GM23248 (cell line): ENCODE measurements at places on chromosomes 4 and X. TPM values are rescaled to one million over a fixed set of nuclear protein-coding genes. Genes with fewer than 3 reads are reported as not detected.

DNA sequence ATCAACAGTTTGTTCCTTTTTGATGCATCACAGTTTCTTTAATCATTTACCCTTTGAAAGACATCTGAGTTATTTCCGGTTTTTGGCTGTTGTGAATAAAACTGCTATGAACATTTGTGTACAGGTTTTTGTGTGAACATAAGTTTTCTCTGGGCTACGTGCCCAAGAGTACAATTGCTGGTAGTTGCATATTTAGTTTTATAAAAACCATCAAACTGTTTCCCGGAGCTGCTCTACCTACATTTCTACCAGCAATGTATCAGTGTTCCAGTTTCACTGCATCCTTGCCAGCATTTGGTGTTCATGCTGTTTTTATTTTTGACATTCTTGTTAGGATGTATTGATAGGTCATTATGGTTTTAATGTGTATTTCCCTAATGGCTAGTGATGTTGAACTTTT is 17.3 kb downstream of the KDM6A start:
- DNase-seq = no peak

The DRD5 gene
- total RNA-seq = not detected in 2 replicates

- no peak for DNase-seq
These were observed 36.2 kb upstream of the UGDH start for GRCh38 chr4:39563346-39563847.

The FAM53A gene
- 3.8 and 15.3 TPM in 2 replicates for total RNA-seq

The FATE1 gene
- total RNA-seq = not detected in 2 replicates

The MAPK10 gene
- 0.89 and 1.3 TPM in 2 replicates for total RNA-seq

DNA sequence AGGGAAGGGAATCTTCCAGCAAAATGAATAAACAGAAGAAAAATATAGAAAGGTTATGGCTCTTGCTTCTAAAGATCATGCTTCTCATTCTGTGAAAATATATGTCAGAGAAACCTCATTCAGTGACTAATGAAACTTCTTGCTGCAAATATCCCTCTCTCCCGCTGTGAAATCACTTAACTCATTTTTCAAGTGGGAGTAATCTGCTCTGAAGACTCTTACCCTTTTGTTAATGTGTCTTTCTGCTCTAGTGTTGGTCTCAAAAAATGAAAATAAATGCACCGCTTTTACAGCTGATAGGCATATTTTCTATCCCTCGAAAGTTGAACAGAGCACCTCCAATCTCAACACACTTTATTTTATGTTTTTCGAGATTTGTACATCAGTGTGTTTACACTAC is 252.3 kb downstream of the NLGN4X start:
- no peak for DNase-seq

DNA sequence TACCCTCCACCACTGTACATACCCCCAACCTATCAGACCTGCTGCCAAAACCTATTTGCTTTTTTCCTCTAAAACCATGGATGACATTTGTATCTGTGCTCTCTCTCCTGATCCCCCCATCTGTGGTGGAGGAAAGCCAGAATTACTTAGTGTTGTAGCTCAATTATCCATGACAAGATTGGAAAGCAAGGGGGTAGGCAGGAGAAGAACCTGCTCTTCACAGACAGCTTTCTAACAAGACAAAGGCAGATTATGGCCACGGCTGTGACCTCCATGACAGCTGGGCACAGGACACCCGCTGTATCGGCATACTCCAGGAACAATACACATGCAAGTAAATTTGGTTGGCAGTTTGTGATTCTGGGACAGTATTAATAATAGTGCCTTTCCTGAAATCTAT is 186.7 kb downstream of the ENOX2 start:
- no peak for DNase-seq

DNA sequence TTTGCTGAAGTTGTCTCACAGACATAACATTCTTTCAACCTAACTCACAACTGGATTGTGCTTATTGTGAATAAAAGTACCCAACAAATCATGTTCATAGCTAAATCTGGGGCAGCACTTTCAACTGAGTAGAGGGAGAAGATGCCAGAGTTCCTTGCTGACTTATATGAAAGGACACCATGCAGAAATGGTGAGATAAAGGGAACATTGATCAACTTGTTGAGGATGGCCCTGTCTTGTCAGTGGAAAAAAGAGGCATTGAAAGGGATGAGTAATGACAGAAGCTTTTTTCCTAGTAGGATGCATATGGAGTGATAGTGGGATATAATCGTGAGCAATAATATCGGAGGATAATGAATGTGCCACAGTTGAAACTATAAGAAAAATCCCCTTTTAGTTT is 221.7 kb downstream of the ARHGAP24 start:
- no peak for DNase-seq

GRCh38 chr4:4853371-4853823 is 6.1 kb upstream of the MSX1 start:
- peak; percentile 50 for DNase-seq

DNA sequence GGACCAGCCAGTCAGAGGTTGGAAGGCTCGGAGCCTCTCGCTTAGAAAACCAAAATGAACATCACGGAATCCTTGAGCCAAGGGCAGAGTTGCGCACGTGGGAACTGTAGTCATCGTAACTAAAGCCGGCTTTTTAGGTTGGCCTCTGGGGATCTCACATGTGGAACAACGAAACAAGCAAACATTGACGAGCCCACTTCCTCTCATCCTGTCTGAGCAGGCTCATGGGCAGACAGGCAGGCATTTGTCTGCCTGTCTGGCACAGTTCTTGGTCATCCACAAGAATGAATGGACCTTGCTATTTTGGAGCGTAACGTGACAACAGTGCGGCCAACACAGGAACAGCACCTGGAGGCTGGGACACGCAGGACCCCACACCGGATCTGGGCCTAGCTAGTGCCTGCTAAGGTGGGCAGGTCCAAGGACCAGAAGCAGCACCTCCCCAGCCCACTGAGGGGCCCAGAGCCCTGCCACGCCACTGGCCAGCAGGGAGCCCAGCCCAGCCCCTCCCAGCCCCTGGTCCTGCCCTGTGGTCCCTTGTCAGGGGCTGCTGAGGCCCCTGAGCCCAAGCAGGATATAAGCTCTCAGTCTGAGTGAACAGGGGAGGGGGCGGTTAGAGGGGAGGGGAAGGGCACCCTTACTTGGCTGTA is 9.2 kb upstream of the TREX2 start:
- no peak for DNase-seq

The IL2 gene
- not detected in 2 replicates for total RNA-seq

DNA sequence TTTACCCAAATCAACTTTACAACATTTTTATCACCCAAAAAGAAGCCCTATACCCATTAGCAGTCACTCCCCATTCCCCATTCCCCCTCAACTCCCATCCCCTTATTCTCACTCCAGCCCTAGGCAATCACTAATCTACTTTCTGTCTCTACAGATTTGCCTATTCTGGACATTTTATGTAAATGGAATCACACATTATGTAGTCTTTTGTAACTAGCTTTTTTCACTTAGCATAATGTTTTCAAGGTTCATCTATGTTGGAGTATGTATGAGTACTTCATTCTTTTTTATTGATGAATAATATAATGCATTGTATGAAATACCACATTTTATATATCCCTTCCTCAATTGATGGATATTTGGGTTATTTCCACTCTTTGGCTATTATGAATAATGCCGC is 36.1 kb upstream of the HERC5 start:
- DNase-seq = no peak

GRCh38 chr4:76607266-76607799 is 172.3 kb downstream of the SHROOM3 start:
- peak; percentile 55 for DNase-seq

DNA sequence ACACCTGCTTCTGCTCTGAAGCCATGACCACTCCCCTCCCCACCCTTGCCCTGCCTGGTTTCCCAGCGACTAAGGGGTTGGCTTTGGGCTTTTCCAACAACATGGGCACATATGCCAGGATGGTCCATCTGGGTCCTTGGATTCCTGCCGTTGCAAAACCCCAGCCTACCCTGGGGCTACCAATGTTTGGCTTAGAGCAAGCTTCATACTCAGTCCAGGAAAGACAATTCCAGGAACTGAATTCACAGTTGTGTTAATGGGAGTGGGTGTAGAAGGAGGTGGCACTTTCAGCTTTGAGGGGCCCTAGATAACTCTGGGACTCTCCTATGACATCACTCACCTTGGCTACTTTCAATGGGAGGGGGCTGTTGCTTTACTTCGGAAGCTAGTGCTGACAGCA is 9.0 kb downstream of the FGFBP1 start:
- no peak for DNase-seq

GRCh38 chr4:12697970-12698369 is 786.2 kb downstream of the RAB28 start:
- no peak for DNase-seq

GRCh38 chr4:133152831-133153481 is 3.9 kb downstream of the PCDH10 start:
- DNase-seq = peak; percentile 9

DNA sequence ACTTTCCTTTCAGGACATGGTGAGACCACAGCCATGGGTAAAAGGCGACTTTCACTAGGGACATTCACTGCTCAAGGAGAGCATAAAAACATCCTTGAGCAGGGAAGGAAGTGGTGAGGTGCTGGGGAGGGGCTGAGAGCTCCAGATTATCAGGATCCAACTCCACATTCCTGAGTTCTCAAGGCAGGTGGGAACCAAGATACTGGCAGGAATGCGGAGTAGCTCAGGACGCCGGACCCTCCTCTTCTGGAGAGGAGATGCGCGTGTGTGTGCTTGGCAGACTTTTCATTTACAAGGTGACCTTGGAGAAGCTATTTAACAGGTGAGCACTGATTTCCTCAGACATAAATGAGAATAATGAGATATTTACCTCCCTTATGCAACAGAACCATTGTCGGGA is 41.3 kb upstream of the TXK start:
- DNase-seq = no peak

DNA sequence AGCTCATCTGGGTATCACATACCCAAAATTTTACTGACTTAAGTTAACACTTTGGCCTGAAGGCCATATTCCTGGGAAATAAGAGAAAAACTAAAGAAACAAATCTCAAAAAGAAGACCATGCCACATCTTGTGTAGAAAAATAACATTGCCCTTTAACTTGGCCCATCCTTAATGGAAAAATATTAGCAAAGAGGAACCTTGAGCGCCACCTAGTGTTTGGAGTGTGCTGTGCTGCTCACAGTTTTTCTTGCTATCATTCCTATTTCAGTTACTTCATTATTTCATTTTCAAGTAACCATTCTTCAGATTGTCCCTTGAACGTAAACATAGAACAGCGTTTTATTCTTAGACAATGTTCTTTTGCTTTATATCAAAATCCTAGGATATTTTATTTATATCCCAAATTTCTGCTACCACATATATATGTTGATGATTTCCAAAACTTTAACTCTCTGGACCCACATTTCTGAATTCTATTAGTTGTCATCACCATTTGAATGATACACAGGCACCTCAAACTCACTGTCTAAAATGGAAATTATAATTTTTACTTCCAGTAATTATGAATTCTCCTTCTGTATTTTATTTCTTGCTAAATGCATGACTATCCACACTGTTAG is 999.0 kb upstream of the ADGRL3 start:
- peak; percentile 60 for DNase-seq

DNA sequence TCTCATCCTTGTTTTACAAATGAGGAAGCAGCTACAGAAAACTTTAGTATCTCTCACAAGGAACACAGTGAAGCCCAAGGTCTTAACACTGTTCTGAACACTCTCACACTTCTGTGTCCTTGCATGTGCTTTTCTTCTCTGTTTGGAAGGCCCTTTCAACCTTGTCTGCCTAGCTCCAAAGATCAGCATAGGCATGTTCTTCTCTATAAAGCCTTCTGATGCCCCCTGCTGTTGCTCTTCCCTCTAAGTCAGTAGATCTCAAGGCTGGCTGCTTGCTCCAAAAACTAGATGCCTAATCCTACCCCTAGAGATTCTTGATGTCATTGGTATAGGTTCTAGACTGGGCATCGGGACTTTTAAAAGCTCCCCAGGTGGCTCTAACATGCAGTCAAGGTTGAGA is 5.9 kb downstream of the APOO start:
- DNase-seq = peak; percentile 84

DNA sequence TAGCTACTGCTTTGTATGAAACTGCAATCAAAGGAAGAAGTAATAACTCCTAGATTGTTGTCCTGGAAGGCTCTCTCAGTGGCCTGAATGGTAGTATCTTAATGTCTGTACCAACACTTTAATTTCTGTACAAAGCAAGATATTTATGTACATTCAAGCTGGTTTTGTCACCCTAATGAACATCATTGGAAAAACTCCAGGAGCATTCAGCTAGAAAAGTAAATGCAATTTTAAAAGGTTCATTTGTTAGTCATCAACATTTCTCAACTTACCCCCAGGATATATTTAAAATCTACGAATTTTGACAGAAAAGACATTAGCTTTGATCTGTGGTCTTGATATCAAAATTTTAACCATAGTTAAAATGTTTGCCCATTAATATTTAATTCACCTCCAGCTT is 80.0 kb upstream of the FGF13 start:
- peak; percentile 57 for DNase-seq

The SSX1 gene
- total RNA-seq = not detected in 2 replicates

DNA sequence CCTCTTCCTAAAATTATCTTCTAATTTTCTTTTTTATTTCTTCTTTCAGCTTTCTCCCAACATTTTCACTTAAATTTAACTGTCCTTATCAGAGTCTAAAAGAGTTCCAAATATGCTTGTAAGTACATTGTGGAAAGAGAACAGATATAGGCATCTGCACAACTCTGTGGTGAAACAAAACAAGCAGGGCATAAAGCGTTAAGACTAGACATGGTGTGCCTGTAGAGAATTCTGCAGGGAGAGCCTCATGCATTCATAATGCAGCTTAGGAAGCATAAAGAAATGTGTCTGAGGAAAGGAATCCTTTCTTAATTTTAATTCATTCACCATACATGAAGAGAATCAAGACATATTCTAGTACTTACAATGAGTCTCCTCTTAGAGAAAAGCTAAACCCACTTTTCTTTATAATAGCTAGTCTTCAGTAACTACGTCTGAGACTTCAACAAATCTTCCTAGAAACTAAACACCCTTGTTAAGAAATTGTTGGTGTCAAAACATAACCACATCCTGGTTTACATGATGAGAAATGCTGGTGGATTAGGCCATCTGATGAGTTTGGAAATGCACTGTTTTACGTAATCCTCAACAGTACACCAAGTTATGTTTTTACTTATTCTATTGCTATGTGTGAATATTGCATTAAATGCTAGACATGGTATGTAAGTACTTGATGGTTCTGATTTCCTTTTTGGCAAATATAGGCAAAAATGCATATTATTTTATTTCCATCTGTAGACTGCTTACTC is 307.8 kb upstream of the GIMD1 start:
- peak; percentile 75 for DNase-seq

DNA sequence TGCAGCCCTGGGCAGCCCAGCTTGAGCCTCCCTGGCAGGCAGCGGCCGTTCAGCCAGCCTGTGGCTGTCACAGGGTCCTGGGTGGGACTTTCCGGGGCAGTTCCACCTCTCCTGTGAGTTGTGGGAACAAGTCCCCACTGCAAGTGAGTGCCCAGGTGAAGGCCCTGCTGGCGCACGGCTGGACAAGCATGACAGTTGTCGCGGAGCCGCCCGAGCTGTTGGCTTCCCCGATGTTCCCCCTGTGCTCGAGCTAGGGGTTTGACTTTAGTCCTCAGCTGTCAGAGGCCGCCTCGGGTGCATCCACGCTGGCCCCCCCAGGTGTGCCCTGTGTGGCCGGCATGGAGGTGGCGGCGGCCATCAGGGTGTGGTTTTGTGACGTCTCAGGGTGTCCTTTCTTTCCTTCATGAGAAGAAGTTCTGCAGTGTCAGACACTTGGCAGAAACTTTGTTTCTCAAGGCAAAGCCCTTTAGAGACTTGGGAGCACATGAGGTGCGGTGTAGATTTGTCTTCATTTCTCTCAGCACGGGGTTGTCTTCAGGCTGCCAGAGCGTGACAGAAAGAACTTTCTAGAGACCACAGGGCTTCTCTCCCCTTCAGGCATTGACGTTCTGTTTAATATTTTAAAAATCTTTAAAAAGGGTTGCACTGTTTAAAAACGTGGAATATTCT is 69.4 kb upstream of the HGFAC start:
- no peak for DNase-seq

GRCh38 chr4:119678761-119679160 is 50.2 kb upstream of the PDE5A start:
- DNase-seq = peak; percentile 32
